ENCODE measurements at places on chromosomes 16 and 17.

- no peak for DNase-seq
Measured at GRCh38 chr17:67459985-67460384, 82.9 kb downstream of the PITPNC1 start.

GRCh38 chr17:33125552-33125950, 133.9 kb downstream of the SPACA3 start:
- DNase-seq: no peak

GRCh38 chr16:84013787-84014569, 28.6 kb downstream of the SLC38A8 start:
- peak; percentile 49 for DNase-seq

GRCh38 chr16:85069171-85069570, 41.6 kb downstream of the KIAA0513 start:
- no peak for DNase-seq

DNA sequence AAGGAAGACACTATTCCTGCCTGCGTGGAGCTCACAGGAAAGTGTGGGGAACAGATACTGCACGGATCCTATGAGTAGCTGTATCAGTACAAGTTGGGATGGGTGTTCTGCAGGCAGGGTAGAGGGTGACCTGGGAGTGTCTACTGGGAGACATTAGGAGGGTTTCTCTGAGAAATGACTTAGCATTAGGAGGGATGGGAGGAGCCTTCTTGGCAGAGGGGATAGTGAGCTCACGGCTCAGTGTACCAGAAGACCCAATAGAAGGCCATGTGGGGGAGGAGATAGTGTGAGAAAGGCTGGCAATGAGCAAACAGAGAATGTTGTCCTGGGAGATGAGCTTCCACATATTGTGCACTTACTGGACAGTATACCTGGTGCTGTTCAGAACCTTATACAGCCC, 109.1 kb downstream of the MSI2 start:
- no peak for DNase-seq

DNA sequence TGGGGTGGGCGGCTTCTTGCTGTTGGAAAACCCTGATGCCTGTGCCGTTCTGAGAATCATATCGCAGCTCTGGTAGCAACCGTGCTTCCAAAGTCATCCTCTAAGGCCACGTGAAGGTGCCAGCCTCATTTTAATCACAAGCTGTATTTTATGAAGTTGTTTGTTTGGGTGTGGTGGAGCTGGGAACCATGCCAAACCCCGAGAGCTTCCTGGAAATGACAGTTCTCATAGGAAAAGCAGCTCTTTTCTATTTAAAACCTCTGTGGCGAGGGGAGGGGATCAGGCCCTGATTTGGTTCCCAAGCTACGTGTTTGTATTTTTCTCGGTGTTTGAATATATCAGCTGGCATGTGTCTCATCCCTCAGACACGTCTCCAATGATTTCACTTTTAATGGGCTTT, 21.7 kb downstream of the KNOP1 start:
- peak; percentile 84 for DNase-seq

DNA sequence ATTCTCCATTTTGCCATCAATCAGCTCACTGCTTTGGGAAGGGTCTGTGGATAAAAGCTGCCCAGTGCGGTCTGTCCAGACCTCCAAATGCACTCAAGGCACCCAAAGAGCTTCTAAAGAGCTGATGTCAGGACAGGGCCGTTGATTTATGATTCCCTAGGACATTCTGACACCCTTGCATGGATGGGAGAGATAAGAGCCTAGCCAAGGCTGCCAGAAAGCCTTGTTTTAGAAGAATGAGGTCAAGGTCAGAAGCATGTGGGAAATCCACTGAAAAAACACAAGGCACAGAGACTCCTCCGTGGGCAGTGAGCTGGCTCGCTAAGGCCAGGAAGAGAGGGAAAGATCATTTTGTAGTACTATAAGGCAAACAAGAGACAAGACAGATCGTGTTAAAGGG, 214.0 kb downstream of the CDH11 start:
- DNase-seq: no peak

- no peak for DNase-seq
Measured at GRCh38 chr17:14057591-14057990, 11.7 kb upstream of the COX10 start.

DNA sequence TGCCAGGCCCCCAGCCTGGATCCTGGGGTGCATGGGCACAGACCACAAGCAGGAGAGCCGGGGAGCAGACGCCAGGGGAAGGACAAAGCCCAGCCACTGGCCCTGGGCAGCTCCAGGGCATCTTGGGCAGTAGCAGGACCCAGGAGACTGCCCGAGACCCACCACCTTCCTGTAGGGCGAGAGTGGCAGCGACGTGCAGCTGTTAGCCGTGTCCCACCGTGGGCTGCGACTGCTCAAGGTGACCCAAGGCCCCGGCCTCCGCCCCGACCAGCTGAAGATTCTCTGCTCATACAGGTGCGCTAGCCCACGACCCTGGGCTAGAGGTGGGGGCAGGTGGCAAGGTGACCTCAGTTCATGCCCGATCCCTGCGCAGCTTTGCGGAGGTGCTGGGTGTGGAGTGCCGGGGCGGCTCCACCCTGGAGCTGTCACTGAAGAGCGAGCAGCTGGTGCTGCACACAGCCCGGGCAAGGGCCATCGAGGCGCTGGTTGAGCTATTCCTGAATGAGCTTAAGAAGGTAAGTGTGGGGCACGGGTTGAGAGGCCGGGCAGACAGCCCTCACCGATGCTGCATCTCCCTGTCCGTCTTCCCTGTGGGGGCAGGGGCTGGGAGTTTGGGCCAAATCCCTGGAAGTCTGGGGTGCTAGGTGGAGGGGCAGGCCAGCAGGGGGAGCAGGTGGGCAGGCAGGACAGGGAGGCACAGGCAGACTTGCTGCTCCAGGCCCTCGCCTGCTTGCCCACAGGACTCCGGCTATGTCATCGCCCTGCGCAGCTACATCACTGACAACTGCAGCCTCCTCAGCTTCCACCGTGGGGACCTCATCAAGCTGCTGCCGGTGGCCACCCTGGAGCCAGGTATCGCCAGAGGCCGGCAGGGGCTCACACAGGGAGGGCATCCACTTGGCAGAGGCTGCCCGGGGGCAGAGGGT, 13.5 kb upstream of the SMIM5 start:
- no peak for DNase-seq

Data from CD4-positive, alpha-beta T cell treated with Interleukin-21 for 1 hour (primary cell).